ENCODE measurements at places on chromosomes 4 and X.

DNA sequence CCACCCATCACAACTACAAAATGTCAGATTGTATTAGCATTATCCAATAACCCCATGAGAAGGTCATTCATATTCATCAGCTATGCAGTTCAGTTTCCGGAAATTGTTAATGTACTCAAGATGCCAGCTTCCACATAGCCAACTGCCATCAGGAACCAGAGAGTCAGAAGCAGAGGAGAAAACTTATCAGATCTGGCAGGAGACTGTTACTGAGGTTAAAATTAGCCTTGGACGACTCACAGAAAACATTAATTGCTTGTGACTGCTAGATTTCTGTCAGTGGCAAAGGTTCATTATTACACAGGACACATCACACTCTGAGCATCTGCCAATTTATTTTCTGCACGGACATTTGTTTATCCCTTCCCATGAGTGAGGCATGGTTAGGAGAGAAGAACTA lies 352.8 kb downstream of the DHRSX start:
- no peak for DNase-seq

GRCh38 chrX:10654960-10655359 lies 34.6 kb upstream of the MID1 start:
- DNase-seq: no peak

- no peak for DNase-seq
Measured at GRCh38 chr4:107801766-107802211, 22.9 kb upstream of the SGMS2 start.

GRCh38 chrX:55240788-55241340 lies 20.7 kb downstream of the PAGE5 start:
- DNase-seq: no peak

DNA sequence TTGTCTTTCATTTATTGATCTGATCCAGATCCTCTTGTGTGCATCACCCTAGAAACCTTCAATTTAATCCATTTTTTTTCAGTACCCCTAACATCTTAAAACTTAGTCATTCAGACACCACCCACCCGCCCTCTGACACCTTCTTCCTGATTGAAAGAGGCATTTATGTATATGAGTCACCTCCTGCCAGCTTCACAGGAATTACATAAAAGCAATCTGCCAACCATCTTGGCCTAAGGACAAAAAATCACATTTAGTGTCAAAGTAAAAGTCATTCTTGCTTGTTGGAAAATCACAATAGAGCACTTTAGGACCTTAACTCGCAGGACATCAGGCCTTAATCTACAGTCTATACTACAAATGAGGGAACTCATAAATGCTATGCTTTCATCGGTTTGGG lies 52.1 kb downstream of the NDST3 start:
- peak; percentile 10 for DNase-seq
